Tongue (tissue), 3 donors: ENCODE measurements at places on chromosomes 11 and 22.

GRCh38 chr11:75338516-75339208 is 12.8 kb downstream of the ARRB1 start:
- no peak for DNase-seq

DNA sequence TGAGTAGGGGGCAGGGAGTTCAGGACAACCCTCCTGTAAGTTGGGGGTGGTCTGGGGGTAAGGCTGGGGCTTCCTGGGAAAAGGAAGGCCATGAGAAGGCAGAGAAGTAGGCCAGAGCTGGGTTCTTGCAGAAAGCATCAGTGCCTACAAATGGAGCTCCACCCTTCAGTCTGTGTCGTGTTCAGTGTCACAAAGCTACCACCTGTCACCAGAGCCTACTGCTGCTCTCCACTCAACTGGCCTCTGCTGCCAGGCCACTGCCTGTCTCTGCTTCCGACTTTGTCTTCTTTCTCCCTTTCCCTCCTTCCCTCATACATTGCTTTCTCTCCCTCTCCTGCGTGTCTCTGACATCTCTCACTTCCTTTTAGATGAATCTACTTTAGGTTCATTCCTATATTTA is 3.4 kb upstream of the WBP2NL start:
- no peak for DNase-seq

DNA sequence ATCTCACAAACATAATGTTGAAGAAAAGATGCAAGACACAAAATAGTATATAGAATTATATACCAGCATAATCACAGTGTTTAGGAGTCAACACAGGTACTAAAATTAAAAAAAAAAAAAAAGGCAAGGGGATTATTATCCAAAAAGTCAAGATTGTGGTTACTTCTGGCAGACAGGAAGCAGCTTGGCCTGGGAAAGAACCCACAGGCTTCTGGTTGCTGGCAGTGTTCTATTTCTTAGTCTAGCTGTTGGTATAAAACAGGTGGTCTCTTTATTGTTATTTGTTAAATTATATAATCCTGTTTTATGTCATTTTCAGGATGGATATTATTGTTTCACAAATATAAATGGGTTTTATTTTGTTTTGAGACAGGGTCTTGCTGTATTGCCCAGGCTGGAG is 54.0 kb downstream of the C11orf58 start:
- no peak for DNase-seq

GRCh38 chr11:75873417-75874221 is 58.6 kb downstream of the UVRAG start:
- no peak for DNase-seq

- peak; percentile 91 for DNase-seq
Measured at GRCh38 chr22:40703736-40704135, 24.5 kb downstream of the MCHR1 start.

DNA sequence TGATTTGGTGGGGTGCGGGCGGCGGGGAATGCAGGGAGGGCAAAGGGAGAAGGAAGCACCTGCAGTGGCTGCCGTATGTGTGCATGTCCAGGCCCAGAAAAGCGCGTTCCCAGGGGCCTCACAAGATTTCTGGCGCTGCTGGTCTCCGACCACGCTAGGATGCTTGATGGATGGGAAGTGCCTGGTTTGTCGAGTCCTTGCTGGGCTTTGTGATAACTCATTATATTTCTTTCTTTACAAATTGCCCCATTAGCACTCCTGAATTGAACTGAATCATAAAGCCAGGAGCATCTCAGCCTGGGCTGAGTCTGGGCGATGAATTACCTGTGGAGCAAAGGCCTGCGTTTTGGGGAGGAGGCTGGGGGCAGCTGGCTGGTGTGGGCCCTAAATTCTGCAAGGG is 69.2 kb upstream of the LMO1 start:
- no peak for DNase-seq

DNA sequence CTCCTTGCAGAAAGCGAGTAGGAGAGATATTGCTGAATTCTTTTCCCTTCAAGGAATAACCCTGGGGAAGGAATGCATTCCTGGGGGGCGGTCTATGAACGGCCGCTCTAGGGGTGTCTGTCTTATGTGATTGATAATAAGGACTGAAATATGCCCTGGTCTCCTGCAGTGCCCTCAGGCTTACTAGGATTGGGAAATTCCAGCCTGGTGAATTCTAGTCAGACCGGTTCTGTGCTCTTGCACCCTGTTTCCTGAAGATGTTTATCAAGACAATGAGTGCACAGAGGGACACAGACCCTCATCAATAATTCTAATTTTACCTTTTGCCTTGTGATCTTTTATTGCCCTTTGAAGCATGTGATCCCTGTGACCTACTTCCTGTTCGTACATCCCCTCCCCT is 140.7 kb downstream of the LUZP2 start:
- DNase-seq = no peak

DNA sequence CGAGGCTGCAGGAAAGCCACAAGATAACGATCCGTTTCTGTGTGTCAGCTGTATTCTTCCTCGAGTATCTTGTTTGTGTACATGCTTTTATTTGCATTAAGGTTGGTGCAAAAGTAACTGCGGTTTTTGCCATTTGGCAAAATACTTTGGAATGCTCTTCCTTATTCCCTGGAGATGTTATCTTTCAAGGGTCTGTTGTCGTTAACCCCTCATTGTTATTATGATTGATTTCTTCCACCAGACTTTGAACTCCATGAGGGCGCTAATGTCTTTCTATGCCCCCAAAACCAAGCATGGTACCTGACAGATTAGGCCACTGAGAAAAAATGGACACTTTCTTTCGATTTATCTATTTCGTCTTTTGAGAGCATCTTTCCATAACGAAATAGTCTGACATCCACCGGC is 563 bp upstream of the PSMA1 start:
- no peak for DNase-seq

DNA sequence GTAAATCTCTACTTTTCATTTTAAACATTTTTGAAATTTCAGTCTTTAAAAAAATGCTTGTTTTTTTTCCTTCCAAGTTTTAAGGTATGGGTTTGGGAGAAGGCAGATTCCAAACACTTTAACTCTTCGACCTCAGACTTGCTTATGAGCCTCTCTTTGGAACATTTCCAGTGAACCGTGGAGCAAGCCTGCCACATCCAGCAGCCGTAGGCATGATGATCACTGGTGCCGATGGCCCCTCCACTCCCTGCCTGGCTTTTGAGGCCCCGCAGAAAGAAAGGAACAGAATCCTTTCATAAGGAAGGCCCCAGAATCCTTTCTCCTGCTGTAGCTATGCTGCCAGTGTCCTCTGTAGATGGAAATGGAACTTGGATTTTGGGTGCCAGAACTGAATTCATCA is 50.7 kb downstream of the BMAL1 start:
- no peak for DNase-seq

- no peak for DNase-seq
Measured at GRCh38 chr11:48180627-48181026, 36.0 kb upstream of the OR4B1 start.

DNA sequence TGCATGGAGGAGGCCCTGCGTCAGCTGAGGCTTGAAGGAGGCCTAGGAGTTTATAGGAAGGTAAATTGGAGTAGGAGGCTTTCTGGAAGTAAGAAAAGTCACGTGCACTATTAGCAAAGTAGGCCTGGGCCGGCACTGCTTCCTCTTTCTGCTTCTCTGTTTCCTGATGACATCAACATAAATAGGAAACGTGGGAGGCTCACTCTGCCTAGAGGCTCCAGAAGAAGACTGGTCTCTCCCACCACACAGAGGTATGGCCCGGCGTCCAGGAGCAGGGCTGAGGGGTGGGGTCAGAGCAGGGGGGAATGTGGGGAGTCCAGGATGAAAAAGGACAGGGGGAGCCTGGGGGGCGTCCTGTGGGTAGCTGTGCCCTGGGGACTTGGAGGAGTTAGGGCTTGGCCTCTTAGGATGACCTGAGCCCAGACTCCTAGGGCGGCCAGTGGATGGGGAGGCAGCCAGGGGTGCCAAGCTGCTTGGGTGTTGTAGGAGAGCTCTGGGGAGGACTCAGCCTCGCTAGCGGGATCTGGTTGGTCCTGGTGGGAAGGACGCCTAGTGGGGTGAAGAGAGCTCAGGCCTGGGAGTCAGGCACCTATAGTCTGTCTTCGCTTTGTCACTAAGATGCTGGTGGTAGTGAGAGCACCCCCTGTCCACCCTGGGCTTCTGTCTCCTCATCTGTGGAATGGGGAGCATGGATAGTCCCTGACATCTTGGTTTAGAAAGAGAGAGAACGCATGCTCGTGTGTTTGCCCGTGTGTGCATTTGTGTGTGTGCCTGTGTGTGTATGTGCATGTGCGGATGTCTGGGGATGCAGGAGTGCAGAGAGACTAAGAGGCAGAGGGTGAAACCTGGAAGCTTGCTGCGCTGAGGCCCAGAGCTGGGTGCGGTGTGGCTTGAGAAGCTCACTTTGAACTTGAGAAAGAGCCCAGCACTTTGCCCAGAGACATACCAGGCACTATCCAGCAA is at the start of gene CSF2RB:
CSF2RB (plus strand) TSS at position 202 of the 963 bp plus-strand sequence. CDS start 8,580 bp downstream, outside the sequence.
- DNase-seq = no peak

DNA sequence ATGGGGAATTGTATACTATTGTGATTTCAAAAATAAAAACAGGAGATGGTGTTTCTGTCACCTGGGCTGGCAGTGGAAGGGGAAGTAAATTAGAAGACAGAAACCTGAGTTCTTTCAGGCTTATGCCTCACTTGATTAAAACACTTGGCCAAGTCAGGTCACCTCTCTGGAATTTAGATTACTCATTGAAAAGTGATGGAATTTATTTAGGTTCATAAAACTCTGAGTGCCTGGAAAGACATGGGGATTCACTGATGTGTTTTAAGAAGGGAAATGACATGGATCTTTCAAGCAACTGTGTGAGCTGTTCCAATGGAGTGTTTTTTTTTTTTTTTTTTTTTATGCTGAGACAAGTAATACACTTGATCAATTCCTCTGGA is 400.1 kb downstream of the TMEM135 start:
- peak; percentile 11 for DNase-seq

DNA sequence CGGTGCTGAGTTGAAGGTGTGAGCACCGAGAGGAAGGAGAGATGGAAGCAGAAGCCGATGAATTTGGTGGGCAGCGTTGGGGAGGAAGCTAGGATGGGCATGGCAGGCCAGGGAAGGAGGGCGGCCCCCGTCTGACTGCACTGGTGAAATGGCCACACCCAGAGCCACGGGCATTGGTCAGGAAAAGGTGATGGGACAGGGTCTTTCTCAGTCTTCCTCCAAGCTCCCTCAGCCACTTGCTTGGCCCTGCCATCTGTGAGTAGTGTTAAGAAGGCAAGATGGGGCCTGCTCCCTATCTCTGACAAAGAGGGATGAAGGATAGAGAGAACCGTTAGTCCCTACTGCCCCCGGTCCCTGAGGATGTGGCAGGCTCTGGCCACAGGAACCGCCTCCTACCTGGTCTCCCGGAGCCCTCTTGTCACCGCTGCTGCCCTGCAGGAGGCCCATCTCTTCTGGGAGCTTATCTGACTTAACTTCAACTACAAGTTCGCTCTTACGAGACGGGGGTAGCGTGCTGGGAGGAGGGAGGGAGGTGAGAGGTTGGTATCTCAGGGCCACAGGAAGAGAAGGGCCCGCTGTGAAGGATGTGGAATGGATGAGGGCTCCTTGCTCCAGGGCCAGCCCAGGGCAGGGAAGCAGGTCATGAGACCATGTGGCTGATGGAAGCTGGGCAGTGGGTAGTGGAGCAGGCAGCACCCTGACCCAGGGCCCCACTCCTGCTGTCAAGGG is 6.8 kb downstream of the MCAM start:
- no peak for DNase-seq

- no peak for DNase-seq
Measured at GRCh38 chr11:44940404-44940803, 10.3 kb downstream of the TP53I11 start.

DNA sequence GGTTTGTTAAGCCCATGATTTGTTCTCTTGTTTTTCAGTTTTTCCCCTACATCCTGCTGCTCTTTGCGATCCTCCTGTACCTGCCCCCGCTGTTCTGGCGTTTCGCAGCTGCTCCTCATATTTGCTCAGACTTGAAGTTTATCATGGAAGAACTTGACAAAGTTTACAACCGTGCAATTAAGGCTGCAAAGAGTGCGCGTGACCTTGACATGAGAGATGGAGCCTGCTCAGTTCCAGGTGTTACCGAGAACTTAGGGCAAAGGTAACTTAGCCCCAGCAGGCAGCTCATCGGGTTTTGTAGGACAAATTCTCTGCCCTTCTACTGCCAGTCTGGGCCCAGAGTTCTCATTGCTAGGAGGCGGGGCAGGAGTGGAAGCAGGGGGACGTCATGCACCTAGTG is 49.7 kb downstream of the PANX1 start:
- no peak for DNase-seq

DNA sequence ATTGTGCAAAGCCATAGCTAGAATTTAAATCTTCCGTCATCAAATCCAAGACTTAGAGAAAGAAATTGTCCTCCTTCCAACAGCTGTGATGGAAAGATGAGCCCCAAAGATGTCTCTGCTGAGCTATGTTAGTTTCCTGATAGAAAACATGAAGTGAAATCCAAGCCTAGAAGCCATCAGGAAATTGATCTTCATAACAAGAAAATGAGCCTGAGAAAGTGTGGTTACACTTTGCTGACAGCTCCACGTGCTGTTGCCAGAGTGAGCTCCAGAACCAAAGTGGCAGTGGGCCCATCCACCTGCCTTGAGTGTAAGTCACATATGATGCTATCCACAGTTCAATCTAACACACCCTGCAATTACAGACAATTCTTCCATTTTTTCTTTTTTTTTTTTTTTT is 58.0 kb upstream of the UBASH3B start:
- peak; percentile 68 for DNase-seq

- no peak for DNase-seq
Measured at GRCh38 chr11:10307022-10307399, 2.1 kb downstream of the ADM start.

DNA sequence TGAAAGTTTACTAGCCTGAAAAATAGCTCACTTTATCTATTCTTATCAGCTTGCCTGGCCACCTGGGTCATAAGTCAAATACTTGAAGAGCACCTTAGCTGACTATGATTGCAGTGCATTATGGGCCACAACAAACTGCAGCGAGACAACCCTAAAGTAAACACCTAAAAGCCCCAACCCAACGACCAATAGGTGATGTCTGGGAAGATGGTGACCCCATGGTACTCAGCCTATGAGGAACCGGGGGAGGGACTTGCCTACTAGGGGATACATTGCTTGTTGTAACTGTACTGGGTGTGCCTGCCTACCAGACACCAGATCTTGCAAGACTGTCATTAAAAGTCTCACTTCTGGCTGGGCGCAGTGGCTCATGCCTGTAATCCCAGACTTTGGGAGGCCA is 35.6 kb upstream of the APOBEC3A start:
- no peak for DNase-seq

GRCh38 chr22:27311698-27312550 is 489.6 kb downstream of the MN1 start:
- no peak for DNase-seq

DNA sequence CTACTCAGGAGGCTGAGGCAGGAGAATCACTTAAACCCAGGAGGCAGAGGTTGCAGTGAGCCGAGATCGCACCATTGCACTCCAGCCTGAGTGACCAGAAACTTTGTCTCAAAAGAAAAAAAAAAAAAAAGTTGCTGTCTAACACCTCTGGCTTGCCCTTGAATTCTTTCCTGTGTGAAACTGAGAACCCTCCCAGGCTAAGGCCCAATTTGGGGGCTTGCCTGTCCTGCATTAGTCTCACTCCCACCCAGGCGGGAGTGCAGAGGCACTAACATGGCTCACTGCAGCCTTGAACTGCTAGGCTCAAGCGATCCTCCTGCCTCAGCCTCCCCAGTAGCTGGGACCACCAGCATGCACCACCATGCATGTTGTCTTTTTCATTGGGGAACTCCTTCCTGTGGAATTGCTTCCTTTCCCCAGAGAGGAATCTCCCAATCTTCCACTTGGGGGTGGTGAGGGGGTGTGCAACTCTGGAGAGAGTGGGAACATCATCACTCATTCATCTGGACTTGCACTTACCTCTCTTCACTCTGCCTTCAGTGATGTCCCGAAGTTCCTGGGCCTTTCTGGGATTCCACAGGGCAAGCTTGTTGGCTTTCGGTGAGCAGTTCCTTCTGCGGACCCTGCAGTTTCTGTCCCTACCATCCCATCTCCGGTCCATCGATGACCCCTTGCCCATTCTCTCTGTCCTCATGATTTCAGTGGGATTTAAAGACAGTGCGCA is 62.1 kb upstream of the CREB3L1 start:
- no peak for DNase-seq
